Activated naive CD4-positive, alpha-beta T cell treated with anti-CD3 and anti-CD28 coated beads for 36 hours (primary cell): ENCODE measurements at places on chromosomes 2 and 18.

- no peak for DNase-seq
Measured at GRCh38 chr2:205428811-205429210, 253.5 kb upstream of the NRP2 start.

DNA sequence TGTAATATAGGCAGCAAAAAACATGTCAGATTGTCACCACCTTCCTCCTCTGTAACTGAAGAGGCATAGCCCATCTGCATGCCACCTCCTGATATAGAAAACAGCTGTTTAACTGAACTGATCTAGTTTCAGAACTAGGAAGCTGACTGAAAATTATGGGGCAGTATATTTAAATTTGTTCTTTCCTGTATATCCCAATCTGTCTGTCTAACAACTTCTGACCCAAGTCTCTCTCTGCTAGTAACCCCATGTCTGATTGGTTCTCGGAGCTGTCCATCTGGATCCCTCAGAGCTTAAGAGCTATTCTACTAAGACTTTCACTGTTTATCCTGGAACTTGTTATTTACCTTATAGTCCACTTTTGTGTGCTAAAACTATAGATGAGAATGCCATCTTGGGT, 68.2 kb upstream of the SLC35G4 start:
- no peak for DNase-seq

DNA sequence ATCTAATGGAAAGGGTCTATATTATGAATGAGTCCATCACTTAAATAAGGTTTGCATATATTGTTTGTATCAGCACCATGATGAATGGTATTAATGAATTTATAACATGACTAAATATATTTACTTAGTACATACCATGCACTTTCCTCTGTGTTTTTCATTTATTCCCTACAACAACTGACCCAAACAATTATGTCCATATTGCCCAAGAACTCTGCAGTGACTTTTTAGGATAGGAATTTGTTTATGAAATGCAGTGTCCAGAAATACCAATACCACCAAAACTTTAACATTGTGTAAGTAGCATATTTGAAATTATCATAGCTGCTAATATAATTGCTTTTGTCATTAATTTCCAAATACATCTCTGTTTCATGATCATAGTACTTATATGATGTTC, 119.7 kb downstream of the WDR7 start:
- DNase-seq, result no peak

DNA sequence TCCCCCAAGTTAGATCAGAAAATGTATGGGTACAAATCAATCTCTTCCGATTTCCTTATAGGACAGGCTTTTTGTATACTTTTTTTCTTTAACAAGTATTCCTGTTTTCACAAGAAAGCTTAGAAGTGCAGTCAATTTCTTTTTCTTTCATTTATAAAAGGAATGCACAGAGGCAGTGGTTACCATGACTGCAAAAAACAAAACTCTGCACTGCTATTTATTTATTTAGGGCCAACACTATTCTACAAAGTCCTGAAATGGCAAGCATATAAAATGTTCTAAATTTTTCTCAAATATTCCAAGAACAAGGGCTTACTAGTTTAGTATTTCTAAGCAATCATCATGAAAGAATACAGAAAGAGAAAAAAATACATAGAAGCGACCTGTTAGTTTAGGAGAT, 22.2 kb downstream of the ATAD2B start:
- DNase-seq, result no peak

DNA sequence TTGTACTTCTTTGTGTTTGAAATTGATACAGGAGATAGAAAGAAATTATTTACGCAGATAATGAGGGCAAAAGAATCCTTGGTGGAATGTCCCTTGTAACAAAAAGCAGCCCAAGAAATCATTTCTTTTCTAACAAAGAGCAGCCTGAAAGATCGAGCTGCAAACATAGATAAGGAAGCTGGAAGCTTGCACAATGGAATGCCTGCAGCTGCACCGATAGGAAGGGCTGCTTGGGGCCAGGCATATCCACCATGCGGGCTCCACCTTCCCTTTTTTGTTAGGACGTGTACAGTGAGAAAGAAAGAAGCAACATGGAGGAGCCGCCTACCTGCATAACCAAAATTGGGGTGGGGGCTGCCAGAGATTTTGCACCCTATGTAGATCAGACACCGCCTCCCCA, 568.7 kb downstream of the METTL4 start:
- no peak for DNase-seq
